ENCODE measurements at places on chromosomes 1 and 21.

DNA sequence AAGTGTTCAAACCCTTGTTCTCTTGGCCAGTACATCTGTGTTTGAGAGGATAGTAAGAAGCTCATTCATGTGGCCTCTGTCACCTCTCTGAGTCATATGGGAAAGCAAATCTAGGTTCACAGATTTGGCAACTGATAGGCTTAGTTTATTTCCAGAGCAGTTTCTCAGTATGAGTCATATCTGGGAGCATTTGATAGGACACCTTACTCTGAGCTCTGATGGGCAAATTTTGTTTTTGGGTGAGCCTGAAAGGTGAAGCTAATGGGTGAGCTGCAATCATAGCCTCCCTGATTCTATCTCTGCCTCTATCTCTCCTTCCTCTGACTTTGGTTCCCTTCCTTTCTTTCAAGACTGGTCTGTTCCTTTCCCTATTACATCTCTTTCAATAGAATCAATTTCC, 134.4 kb downstream of the S1PR1 start:
- peaks cover 14% of the 10 kb centered on the region for H3K4me1 ChIP-seq
- H3K36me3 ChIP-seq = no peaks in the 10 kb centered on the region
- H3K27me3 ChIP-seq = no peaks in the 10 kb centered on the region

DNA sequence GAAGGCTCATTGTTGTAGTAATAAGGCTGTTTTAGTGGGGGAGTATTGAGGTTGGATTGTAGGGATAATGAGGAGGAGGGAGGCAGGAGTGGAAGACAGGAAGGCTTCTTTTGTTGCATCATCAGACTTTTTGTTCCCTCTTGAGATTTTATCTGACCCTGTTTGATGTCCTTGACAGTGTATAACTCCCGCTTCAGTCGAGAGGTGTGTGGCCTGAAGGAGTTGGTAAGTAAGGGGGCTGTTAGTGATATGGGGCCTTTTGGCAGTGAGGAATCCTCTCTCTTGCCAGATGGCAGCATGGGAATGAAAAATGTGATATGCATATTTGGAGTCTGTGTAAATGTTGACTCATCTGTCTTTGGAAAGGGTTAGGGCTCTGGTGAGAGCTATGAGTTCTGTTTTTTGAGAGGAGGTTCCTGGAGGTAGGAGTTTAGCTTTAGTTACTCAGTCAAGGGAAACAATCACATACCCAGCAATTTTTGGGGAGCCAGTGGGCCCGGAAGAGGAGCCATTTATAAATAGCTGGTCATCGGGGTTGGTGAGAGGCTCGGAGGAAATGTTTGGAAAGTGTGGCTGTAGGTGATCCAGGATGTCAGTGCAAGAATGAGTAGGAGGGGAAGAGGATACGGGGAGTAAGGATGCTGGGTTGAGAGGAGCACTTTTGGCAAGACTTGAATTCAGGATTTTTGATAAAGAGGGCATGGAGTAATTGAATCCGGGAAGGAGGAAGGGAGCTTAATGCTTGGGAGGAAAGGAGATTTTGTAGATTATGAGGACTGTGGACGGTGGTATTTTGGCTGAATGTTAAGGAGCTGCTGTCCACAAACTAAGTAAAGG, 136.7 kb upstream of the ETV3 start:
- no peaks in the 10 kb centered on the region for H3K36me3 ChIP-seq
- DNase-seq = no peak
- H3K4me1 ChIP-seq = no peaks in the 10 kb centered on the region
- H3K4me3 ChIP-seq = no peak overlapping the region
- no peaks in the 10 kb centered on the region for H3K27me3 ChIP-seq

GRCh38 chr1:59686574-59686973, 128.2 kb upstream of the HOOK1 start:
- H3K4me3 ChIP-seq = no peak overlapping the region
- H3K27me3 ChIP-seq = no peaks in the 10 kb centered on the region
- no peaks in the 10 kb centered on the region for H3K36me3 ChIP-seq
- no peak overlapping the region for H3K27ac ChIP-seq
- DNase-seq = no peak

DNA sequence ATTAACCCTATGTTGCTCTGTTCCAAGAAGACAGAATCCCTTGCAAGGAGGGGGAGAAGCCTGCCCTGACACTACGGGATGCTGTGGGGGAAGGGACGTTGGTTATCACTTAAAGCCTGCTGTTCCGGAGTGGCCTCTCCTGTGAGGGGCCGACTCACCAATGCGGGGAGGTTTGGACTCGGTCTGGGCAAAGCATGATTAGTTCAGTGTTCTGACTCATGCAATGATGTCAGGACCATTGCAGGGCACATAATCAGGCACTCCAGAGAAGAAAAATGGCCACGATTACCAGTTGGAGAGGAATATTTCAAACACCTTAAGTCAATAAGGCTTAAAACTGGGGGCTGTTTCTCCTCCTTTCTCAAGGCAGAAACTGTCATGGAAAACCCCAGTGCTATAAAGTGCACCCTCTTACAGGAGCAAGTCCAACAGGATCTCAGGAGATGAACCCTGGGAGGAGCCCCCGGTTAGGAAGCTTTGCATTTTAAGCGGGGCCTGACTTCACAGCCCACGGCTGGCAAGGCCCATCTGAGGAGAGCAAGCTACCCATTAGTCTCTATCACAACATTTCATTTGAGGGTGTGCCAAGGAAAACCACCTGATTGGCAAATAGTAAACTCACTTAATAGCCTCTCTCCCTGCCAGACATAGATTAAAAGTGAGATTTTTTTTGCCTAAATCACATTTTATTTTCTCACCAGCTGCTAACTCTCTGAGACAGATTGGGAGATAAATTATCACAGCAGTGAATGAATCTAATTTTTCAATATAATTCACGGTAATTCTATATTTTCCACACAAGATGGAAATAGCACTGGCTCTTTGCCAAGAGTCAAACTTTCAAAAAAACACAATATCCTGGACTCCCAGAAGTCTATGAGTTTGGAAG, 202.5 kb downstream of the C1orf94 start:
- H3K4me3 ChIP-seq = no peak overlapping the region
- H3K36me3 ChIP-seq = no peaks in the 10 kb centered on the region
- no peaks in the 10 kb centered on the region for H3K27me3 ChIP-seq
- DNase-seq = no peak

GRCh38 chr1:61426254-61426653, 298.7 kb downstream of the TM2D1 start:
- no peak for DNase-seq
- no peaks in the 10 kb centered on the region for H3K27me3 ChIP-seq
- H3K36me3 ChIP-seq = no peaks in the 10 kb centered on the region
- H3K4me1 ChIP-seq = no peaks in the 10 kb centered on the region
- H3K27ac ChIP-seq = no peak overlapping the region

- H3K4me3 ChIP-seq = no peak overlapping the region
- H3K4me1 ChIP-seq = peaks cover 17% of the 10 kb centered on the region
- H3K27me3 ChIP-seq = no peaks in the 10 kb centered on the region
- no peak overlapping the region for H3K27ac ChIP-seq
- no peak for DNase-seq
These were observed 178.1 kb upstream of the RUNX1 start for GRCh38 chr21:35226968-35227744.

DNA sequence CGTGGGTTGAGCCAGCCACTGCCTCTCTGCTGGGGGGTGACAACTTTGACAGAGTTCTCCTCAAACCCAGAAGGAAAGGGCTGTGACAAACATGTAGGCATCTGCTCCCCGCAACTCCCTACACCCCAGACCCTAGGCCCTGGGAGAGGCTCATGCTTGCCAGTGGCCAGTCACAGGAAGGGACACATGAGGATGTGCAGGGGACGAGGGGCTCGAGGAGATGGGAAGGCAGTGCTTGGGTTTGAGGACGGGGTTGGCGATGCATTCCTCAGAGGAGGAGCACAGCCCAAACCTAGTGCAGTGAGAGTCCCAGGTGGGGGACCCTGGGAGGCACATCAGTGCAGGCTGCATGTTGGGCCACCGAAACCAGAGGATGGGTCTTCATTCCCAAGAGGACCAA, 62.1 kb downstream of the STUM start:
- DNase-seq = no peak
- H3K36me3 ChIP-seq = no peaks in the 10 kb centered on the region
- H3K4me1 ChIP-seq = peaks cover 7% of the 10 kb centered on the region
- no peaks in the 10 kb centered on the region for H3K27me3 ChIP-seq
- H3K4me3 ChIP-seq = no peak overlapping the region
- H3K27ac ChIP-seq = no peak overlapping the region
